Activated T-cell treated with anti-CD3 and anti-CD28 coated beads, Interleukin-2, amount 50 U/mL, for 72 hours (primary cell): ENCODE measurements at places on chromosomes 4 and X. TPM values are rescaled to one million over a fixed set of nuclear protein-coding genes. Genes with fewer than 3 reads are reported as not detected.

HERC6 gene
- 14.9 TPM for total RNA-seq

- H3K36me3 ChIP-seq, result no peaks in the 10 kb centered on the region
- peaks cover 24% of the 10 kb centered on the region for H3K4me1 ChIP-seq
- no peak overlapping the region for H3K4me3 ChIP-seq
These were observed 307.8 kb upstream of the DIPK2B start for GRCh38 chrX:45508454-45508853.

CT45A5 gene
- 0.35 TPM for total RNA-seq

TREX2 gene
- total RNA-seq, result 2.8 TPM

DNA sequence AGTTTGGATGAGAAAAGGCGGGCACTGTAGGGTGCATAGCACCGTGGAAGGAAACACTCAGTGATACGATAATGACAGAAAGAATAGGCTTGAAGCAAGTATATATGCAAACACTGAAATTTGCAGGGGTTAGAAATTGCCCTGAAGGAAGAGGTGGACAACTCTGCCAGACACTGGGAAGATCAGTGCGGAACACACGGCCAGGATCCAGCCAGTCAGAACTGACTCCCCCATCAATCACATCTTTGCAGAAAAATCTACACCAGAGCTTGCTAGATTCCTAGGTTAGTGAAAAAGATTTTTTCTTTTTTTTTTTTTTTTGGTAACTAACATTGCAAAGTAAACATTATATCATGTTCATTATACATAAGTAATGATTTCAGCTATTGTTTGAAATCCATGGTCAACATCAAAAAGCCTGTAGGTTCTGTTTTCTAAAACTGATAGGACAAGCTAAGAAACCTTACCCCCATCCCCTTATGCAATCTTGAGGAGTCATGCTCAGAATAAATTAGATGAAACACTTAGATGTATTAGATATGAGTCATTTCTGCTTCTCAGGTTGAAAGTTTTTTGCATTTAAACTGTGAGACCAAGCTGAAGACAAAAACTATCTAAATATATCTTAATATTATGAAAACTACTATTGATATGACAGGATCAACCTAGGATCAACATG is 38.9 kb downstream of the TRIML1 start:
- H3K27ac ChIP-seq, result no peak overlapping the region
- H3K27me3 ChIP-seq, result no peaks in the 10 kb centered on the region
- no peak overlapping the region for H3K4me3 ChIP-seq
- H3K36me3 ChIP-seq, result peaks cover 2% of the 10 kb centered on the region
- DNase-seq, result no peak

DNA sequence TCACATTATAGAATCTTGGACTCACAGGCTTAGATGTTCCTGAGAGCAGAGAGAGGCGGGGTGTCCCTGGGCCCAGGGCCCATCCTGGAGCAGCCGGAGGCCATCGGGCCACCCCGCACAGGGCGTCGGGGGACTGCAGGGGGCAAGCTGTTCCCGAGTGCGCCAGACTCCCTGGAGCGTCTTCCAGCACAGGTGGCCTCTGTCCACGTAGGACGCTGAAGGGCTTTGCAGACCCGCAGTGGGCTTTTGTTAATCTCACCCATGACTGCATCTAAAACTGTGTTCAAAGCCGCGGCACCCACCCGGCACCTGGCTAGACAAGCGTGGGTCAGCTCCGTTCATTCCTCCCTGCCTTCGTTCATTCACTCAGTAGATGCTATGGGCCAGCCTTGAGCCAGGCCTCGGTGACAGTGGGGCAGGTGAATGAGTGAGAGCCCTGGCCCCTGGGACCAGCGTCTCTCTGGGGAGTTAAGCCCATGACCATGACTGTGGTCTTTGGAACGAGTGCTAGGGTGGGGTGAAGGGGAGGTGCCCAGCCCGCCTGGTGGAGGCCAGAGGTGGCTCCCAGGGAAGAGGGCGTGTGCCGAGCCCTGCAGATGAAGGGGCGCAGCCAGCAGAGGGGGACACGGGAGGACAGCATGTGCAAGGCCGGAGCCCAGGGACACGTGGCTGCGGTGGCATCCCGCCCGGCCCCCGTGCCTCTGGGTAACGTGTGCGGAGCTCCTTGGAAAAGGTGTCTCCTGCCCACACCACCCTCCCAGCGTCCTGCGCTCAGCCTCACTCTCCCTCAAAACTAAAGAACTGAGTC is 98.3 kb downstream of the HMX1 start:
- H3K4me3 ChIP-seq, result no peak overlapping the region
- no peak for DNase-seq
- H3K4me1 ChIP-seq, result no peaks in the 10 kb centered on the region
- H3K27ac ChIP-seq, result no peak overlapping the region

CTAG1A gene
- not detected for total RNA-seq

GRCh38 chr4:120718979-120719566 is 203.5 kb downstream of the PRDM5 start:
- H3K36me3 ChIP-seq, result no peaks in the 10 kb centered on the region
- DNase-seq, result peak; percentile 23
- H3K27ac ChIP-seq, result no peak overlapping the region
- H3K27me3 ChIP-seq, result peaks cover 23% of the 10 kb centered on the region
- no peaks in the 10 kb centered on the region for H3K4me1 ChIP-seq

- H3K4me1 ChIP-seq, result no peaks in the 10 kb centered on the region
- no peaks in the 10 kb centered on the region for H3K27me3 ChIP-seq
- no peak overlapping the region for H3K27ac ChIP-seq
These were observed 21.3 kb downstream of the RPGR start for GRCh38 chrX:38305971-38306370.

DNA sequence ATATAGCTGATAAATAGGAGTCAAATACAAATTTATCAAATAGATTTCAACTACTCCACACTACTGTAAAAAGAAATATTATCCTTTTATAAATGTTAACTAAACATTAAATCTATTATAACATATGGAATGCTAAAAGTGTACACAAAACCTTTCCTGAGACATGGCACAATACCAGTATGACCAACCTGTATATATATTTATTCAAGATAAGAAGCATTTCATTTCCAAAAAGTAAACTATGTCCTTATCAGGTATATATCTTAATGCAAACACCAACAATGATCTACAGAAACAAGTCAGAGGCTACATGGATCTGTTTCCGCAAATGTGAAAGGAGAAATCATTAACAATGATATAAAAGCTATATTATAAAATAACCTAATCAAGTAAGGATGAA is 37.8 kb downstream of the WNK3 start:
- H3K4me3 ChIP-seq, result no peak overlapping the region
- no peak overlapping the region for H3K27ac ChIP-seq
- no peak for DNase-seq
- no peaks in the 10 kb centered on the region for H3K4me1 ChIP-seq
- H3K36me3 ChIP-seq, result no peaks in the 10 kb centered on the region
- peaks cover 16% of the 10 kb centered on the region for H3K27me3 ChIP-seq

ADAMTS3 gene
- total RNA-seq, result not detected

- H3K36me3 ChIP-seq, result peaks cover 4% of the 10 kb centered on the region
- no peaks in the 10 kb centered on the region for H3K27me3 ChIP-seq
- no peak overlapping the region for H3K27ac ChIP-seq
- no peaks in the 10 kb centered on the region for H3K4me1 ChIP-seq
- DNase-seq, result no peak
These were observed 428.2 kb downstream of the ADAM29 start for GRCh38 chr4:175346376-175346775.

- H3K27ac ChIP-seq, result no peak overlapping the region
- H3K36me3 ChIP-seq, result no peaks in the 10 kb centered on the region
- H3K27me3 ChIP-seq, result no peaks in the 10 kb centered on the region
- DNase-seq, result no peak
These were observed 931.0 kb downstream of the STIM2 start for GRCh38 chr4:27791640-27792039.

GRCh38 chr4:160826339-160826679 is 1337.5 kb downstream of the FSTL5 start:
- no peaks in the 10 kb centered on the region for H3K4me1 ChIP-seq
- no peak for DNase-seq
- H3K27me3 ChIP-seq, result no peaks in the 10 kb centered on the region
- no peaks in the 10 kb centered on the region for H3K36me3 ChIP-seq

DNA sequence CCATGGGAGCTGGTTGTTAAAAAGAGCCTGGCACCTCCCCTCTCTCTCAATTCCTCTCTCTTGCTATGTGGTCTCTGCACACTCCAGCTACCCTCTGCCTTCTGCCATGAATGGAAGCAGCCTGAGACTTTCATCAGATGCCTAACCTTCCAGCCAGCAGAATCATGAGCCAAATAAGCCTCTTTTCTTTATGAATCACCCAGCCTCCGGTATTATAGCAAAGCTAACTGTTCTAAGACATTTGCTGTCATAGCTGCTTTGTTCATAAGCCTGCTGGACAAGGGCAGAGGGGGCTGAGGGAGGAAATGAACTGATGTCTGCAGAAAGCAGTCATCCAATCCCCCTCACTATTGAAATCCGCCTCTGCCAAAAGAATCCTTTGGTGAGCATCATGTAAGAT is 196.7 kb downstream of the ZNF330 start:
- no peaks in the 10 kb centered on the region for H3K4me1 ChIP-seq
- no peaks in the 10 kb centered on the region for H3K36me3 ChIP-seq
- no peaks in the 10 kb centered on the region for H3K27me3 ChIP-seq
- no peak overlapping the region for H3K4me3 ChIP-seq
- no peak for DNase-seq

FAAH2 gene
- total RNA-seq, result 29.4 TPM

FRAS1 gene
- total RNA-seq, result 0.07 TPM

BEX5 gene
- total RNA-seq, result 5.4 TPM

- no peak overlapping the region for H3K4me3 ChIP-seq
- no peaks in the 10 kb centered on the region for H3K4me1 ChIP-seq
- no peak overlapping the region for H3K27ac ChIP-seq
- DNase-seq, result no peak
- H3K36me3 ChIP-seq, result no peaks in the 10 kb centered on the region
These were observed 6.6 kb upstream of the POU3F4 start for GRCh38 chrX:83501530-83501929.

- no peak for DNase-seq
- H3K4me1 ChIP-seq, result no peaks in the 10 kb centered on the region
- no peaks in the 10 kb centered on the region for H3K36me3 ChIP-seq
- H3K27me3 ChIP-seq, result peaks cover 71% of the 10 kb centered on the region
- H3K27ac ChIP-seq, result no peak overlapping the region
These were observed 14.9 kb downstream of the PNMA6F start for GRCh38 chrX:153306527-153307115.

GRCh38 chrX:115322375-115322774 is 32.9 kb downstream of the LUZP4 start:
- no peaks in the 10 kb centered on the region for H3K4me1 ChIP-seq
- H3K4me3 ChIP-seq, result no peak overlapping the region
- H3K27me3 ChIP-seq, result peaks cover 20% of the 10 kb centered on the region
- H3K36me3 ChIP-seq, result no peaks in the 10 kb centered on the region

GRCh38 chrX:21963731-21964405 is 23.4 kb downstream of the SMS start:
- H3K4me3 ChIP-seq, result no peak overlapping the region
- no peak for DNase-seq
- peaks cover 8% of the 10 kb centered on the region for H3K27me3 ChIP-seq

TAPT1 gene
- total RNA-seq, result 58.6 TPM

GRCh38 chrX:15204130-15204751 is 65.6 kb downstream of the ASB9 start:
- peak; percentile 1 for DNase-seq
- peaks cover 38% of the 10 kb centered on the region for H3K27me3 ChIP-seq

RHOXF2 gene
- not detected for total RNA-seq

GRCh38 chr4:105951198-105951597 is 55.9 kb downstream of the NPNT start:
- no peak for DNase-seq
- no peaks in the 10 kb centered on the region for H3K4me1 ChIP-seq
- H3K36me3 ChIP-seq, result no peaks in the 10 kb centered on the region
- H3K27ac ChIP-seq, result no peak overlapping the region
- peaks cover 3% of the 10 kb centered on the region for H3K27me3 ChIP-seq

GRCh38 chr4:5751666-5752375 is 40.8 kb downstream of the EVC start:
- no peak for DNase-seq
- no peaks in the 10 kb centered on the region for H3K4me1 ChIP-seq
- H3K27me3 ChIP-seq, result no peaks in the 10 kb centered on the region

FAM114A1 gene
- total RNA-seq, result 0.83 TPM

DNA sequence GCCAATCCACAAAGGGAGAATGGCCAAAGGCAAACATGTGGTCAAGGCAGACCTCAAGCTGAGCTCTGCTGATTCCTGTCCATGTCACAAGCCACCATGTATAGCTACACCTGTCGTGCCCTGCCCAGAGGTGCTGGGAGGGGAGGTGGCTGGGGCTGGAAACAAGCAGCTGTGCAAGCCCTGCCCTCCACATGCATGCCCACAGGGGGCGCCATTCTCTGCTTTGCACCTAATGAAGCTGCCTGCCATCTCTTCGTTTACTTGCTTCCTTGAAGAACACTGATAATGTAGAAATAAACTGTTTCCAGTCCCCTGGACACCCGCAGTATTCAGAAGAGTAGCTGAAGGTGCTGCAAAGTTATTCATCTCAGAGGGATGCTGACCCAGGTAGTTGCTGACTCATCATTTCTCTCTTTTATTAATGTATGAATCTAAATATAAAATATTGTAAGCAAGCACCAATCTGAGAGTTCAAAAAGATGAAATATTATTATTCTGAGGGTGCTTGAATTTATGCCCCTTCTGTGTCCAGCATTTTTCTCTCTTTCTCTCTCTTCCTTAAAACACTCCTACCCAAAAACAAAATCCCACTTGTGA is 278.6 kb downstream of the ADGRA3 start:
- no peak overlapping the region for H3K4me3 ChIP-seq
- DNase-seq, result peak; percentile 47
- peaks cover 11% of the 10 kb centered on the region for H3K27me3 ChIP-seq
- no peaks in the 10 kb centered on the region for H3K4me1 ChIP-seq
- H3K36me3 ChIP-seq, result no peaks in the 10 kb centered on the region
- no peak overlapping the region for H3K27ac ChIP-seq

DNA sequence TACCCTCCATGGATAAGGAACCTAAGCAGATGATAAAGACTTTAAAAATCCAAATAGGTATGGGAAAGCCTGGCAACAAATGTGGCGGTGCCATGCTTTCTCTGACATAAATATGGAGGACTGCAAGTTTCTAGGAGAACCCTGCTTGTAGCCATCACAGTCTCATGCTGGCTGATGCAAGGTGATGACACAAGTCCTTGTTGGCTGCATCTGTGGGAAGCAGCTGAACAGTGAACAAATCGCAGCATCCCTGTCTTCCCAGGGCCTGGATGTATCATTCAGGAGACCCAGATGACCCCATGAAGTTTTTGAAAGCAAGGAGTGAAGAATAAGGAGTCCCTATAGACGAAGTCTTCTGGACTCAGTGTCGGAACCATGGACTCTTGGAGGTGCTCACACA is 234.4 kb upstream of the HS3ST1 start:
- no peaks in the 10 kb centered on the region for H3K36me3 ChIP-seq
- no peak for DNase-seq
- H3K4me3 ChIP-seq, result no peak overlapping the region
- H3K4me1 ChIP-seq, result no peaks in the 10 kb centered on the region
- no peak overlapping the region for H3K27ac ChIP-seq
